ENCODE measurements at places on chromosomes 1 and 21.
A peak's percentile ranks its signal among the peaks of the same experiment; 100 is the strongest.

DNA sequence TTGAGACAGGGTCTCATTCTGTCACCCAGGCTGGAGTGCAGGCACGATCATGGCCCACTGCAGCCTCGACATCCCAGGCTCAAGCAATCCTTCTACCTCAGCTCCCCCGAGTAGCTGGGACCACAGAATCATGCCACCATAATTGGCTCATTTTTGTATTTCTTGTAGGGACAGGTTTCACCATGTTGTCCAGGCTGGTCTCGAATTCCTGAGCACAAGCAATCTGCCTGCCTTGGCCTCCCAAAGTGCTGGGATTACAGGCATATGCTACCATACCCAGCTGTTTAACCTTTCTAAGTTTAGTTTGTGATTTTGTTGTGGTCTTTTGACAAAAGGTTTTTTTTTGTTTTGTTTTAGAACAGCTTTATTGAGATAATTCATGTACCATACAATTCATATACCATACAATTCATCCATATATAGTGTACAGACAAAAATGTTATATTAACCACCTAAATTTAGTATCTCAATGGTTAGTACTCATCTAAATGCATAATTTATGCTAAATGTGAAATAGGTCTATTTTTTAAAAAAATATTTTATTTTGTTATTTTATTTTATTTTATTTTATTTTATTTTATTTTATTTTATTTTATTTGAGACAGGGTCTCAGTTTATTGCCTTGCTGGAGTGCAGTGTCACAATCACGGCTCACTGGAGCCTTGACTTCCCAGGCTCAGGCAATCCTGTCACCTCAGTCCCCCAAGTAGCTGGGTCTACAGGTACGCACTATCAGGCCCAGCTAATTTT lies 8.9 kb downstream of the ZMPSTE24 start:
- no peak for DNase-seq

- DNase-seq = no peak
These were observed 335.3 kb downstream of the ASTN1 start for GRCh38 chr1:176829261-176829660.

GRCh38 chr1:31798086-31798432 lies 17.8 kb downstream of the SPOCD1 start:
- no peak for DNase-seq

DNA sequence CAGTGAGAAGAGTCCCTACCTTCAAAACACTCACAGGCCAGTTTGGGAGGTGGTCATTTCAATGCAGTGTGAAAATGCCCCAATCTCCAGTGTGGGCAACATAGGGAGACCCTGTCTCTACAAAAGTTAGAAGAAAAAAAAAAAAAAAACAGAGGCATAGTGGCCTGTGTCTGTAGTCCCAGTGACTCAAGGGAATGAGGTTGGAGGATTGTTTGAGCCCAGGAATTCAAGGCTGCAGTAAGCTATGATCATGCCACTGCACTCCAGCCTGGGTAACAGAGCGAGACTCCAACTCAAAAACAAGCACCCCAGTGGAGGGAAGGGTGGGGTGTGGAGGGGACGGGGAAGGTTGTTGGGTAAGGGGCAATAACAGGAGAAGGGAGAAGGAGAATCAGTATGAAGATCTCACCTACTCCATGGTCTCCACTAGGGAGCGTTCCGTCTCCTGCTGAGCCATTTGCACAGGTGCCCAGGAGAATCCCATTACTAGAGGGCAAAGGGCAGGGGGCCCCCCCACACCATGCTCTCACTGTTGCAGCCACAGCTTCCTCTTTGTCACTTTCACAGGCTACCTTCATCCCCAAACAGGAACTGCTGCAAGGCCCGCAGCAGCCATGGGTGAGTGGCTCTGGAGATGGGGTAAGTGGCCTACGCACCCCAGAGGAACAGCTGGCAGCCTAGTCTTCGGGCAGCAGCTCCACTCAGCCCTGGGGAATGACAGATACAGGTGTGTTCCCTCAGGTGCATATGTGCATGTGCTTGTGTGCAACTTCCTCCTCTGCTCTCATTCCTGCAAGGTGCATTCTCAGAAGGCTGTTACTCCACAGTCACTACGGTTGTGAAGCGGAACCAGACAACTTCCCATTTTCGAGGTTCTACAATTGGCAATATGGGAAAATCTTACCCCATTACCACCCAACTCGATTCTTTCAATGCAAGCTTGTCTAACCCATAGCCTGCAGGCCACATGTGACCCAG lies 87.9 kb upstream of the LYST start:
- peak; percentile 34 for DNase-seq

GRCh38 chr1:8524627-8525157 lies 206.8 kb downstream of the SLC45A1 start:
- no peak for DNase-seq

- DNase-seq = no peak
These were observed 251.7 kb upstream of the DPYD start for GRCh38 chr1:98172578-98172977.

GRCh38 chr1:81374481-81374880 lies 426.3 kb upstream of the ADGRL2 start:
- no peak for DNase-seq

GRCh38 chr1:109837852-109838570 lies 72.6 kb upstream of the CSF1 start:
- no peak for DNase-seq

- no peak for DNase-seq
These were observed 445.0 kb upstream of the DAB1 start for GRCh38 chr1:57868908-57869307.

- no peak for DNase-seq
These were observed 34.6 kb upstream of the SLC45A1 start for GRCh38 chr1:8283058-8283884.

GRCh38 chr1:233424779-233425178 lies 97.3 kb downstream of the MAP3K21 start:
- DNase-seq = no peak

DNA sequence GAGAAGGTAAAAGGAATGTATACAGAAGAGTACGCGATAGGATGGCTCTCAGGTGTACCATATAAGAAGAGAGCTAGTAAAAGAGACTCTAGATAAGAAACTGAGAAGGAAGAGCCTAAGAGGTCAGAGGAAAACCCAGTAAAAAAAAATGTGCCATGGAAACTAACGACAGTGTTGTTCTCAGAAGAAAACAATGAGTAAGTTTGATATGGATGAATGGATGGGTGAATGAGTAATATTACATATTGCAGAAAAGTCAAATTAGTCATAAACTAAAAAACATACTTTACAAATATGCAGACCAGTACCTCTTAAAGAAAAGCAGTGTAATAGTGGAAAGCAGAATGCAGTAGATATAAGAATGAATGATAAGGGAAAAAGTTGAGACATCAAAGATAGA lies 316.2 kb downstream of the HMCN1 start:
- peak; percentile 18 for DNase-seq

GRCh38 chr1:88985692-88986091 lies 6.7 kb downstream of the KYAT3 start:
- DNase-seq = no peak

- no peak for DNase-seq
These were observed 86.5 kb upstream of the IPO9 start for GRCh38 chr1:201742476-201742875.

GRCh38 chr1:152481869-152482664 lies 28.5 kb upstream of the LCE5A start:
- no peak for DNase-seq

DNA sequence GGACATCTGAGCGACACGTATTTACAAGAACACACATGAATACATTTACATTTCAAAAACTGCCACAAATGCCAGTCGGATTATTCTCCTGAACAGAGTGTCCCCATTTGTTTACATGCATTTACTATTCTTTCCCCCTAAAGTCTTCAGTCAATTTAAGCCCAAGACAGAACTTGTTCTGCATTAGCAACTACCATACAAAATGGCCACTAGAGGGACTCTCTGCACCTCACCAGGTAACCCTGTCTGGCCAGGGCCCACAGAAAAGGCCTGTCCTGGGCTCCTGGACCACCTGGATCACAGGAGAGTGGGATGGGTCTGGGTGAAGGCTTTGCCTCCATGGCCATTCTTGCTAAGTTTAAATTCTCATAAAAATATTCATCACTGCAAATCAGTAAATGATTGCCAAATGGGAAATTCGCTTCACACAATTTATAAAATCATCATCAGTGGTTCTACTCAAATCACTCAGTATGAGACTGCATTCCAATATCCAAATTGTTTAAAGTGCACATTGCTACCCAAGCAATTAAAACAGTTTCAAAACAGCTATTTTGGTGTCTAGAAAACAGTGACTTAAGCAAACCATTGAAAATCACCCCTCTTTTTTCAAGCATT lies 12.5 kb upstream of the GUCA2A start:
- peak; percentile 29 for DNase-seq

GRCh38 chr1:66439031-66439740 lies 94.8 kb upstream of the SGIP1 start:
- no peak for DNase-seq

DNA sequence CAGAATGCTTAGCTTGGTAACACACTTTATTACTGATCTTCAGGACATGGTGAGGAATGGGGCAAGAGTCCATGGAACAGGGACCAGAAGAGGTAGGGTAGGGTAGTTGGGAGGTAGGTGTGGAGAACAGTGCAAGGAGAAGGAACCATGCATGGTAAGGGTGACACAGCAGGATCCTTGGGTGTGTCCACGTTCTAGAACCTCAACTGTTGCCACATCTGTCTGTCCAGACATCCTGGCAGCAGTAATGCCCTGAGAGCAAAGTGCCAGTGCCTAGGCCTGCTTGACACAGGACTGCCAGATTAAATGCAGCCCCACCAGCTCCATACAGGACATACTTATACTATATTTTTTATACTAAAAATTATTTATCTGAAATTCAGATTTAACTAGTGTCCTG lies 13.9 kb downstream of the DMAP1 start:
- no peak for DNase-seq
